ENCODE measurements at places on chromosomes 5 and 9.

GRCh38 chr5:128116445-128116844 is 32.9 kb downstream of the SLC12A2 start:
- DNase-seq, result no peak

DNA sequence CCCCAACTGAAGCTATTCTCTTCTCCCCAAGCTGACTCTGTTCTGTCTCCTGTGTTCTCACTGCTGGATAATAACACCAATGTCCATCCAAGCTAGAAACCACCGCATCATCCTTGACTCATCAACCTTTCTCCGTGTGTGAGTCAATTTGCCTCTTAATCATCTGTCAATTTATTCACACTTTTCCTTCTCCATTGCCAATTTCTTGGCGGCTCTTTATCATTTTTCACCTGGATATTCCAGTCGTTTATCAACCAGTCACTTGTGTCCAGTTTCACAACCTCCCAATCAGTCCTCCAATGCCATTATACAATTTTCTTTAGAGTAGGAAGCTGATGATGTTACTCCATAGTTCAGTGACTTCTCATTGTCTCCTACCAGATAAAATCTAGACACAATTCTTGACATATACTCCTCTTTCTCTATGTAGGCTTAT is 45.4 kb upstream of the LIFR start:
- peak; percentile 69 for DNase-seq

GRCh38 chr9:135926402-135927194 is 19.3 kb upstream of the CAMSAP1 start:
- peak; percentile 78 for DNase-seq

DNA sequence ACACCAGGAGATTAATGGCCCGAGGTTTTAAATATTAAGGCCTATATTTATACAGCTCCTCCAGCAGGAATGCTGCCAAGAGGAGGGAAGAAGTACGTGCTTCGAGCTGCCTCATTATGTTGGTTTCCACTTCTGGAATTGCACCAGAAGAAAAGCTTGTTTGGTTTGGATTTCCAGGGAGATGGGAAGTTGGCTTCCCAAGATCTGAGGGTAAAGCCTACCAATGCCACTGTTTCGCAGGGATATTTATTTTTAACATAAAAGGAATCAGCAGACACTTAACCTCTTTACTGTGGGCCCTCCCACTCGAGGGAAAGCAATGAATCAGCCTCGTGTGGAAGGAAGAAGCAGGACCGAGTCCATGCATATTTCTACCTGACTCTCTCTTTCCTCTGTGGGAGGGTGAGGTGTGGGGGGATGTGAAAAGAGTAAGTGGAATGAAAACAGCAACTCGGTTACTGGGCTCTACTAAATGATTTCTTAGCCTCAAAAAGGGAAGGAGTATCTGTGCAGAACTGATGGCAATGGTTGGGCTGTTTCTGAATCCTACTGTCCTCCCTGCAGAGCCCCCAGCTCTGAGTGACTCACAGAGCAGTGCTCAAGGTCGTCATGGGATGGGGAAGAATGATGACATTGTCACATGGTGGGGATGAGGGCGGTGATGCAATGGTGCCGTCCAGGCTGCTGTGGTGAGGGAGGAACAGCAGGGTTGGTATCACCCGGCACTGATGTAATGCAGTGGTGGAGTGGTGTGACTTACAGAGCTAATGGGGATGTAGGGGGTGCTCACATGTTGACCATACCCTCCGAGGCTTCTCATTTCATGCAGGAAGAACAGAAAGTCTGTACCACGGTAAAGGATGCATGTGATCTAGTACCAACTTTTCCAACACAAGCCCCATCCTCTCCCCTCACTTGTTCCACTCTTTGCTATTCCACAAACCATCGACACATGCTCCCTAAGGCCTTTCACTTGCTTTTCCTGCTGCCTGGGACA is 215.0 kb upstream of the PANK3 start:
- DNase-seq, result peak; percentile 30

DNA sequence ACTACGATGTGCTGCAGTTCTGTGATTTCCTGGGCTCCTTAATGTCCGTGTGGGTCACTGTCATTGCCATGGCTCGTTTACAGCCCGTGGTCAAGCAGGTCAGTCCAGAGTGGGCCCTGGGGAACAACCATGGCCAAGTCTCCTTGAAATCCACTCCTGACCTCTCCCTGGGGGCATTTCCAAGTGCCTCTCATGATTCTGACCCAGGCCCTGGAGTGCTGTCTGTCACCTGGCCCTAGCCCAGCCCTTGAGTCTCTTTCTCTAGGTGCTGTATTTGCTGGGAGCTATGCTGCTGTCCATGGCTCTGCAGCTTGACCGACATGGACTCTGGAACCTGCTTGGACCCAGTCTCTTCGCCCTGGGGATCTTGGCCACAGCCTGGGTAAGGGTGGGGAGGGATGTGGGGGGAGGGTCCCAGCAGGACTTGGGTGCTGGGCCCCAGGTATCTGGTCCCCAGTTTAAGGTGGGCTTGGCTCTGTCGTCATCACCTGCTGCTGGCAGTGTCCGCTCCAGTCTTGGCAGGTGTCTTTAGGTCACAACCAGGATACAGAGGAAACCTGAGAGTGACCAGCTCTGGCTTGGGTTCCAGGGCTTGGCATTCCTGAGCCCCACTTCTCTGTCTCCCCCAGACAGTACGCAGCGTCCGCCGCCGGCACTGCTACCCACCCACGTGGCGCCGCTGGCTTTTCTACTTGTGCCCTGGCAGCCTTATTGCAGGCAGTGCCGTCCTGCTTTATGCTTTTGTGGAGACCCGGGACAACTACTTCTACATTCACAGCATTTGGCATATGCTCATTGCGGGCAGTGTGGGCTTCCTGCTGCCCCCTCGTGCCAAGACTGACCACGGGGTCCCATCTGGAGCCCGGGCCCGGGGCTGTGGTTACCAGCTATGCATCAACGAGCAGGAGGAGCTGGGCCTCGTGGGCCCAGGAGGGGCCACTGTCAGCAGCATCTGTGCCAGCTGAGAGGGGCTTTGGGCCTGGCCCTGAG is 17.0 kb downstream of the OR13J1 start:
- DNase-seq, result no peak

DNA sequence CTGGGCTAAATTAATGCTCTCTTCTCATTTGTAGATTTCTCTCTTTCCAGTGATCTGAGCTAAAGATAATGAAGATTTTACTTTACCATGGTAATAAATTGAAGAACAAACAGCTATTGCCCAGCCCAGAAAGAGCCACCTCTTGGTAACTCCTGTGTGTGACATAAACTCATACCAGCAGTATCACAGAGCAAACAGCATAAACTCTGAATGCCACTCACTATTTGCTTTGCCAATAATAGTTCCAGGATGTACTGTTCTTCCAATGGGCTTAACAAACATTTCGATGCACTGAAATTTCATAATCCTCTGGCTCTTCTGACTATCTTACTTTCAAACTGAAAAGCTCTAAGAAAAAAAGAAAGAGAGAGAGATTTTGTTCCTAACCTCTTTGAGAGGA is 69.8 kb upstream of the RASEF start:
- no peak for DNase-seq

DNA sequence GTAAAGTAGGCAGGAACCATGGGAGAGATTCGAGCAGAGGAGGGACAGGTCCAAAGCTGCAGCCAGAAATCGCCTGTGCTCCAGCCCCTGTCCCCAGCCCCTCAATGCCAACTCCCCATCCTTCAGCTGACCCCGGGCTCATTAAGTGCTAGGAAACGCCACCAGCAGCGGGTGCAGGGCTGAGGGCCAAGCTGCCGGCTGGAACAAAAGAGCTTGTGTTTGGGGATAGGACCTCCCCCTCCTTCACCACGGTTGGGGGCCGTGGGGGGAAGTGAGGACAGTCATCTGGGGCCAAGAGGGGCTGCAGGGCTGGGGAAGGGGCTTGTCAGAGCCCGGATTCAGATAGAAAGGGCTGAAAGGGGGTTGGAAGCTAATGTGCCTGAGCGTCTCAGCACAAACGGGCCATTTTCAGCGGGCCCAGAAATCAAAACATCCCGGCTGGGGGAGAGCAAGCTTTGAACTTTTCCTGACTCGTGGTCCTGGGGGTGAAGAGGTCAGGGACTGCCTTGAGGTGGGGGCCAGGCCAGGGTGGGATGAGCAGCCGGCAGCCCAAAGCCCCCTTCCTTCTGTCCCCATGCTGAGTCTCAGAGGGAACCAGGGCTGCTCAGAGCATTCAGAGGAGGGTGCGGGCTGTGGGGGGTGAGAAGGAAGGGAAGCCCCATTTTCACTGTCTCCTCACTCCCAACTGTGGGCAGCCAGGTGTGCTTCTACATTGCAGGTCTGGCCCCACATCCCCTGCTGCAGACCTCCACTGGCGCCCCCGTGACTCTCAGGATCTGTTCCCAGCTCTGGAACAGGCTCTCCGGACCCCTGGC is 69.4 kb upstream of the DAB2IP start:
- no peak for DNase-seq

- DNase-seq, result peak; percentile 46
Observed at GRCh38 chr5:149667084-149667828, 62.9 kb upstream of the PPARGC1B start.

GRCh38 chr9:97397220-97397619 is 14.7 kb upstream of the TDRD7 start:
- DNase-seq, result no peak

DNA sequence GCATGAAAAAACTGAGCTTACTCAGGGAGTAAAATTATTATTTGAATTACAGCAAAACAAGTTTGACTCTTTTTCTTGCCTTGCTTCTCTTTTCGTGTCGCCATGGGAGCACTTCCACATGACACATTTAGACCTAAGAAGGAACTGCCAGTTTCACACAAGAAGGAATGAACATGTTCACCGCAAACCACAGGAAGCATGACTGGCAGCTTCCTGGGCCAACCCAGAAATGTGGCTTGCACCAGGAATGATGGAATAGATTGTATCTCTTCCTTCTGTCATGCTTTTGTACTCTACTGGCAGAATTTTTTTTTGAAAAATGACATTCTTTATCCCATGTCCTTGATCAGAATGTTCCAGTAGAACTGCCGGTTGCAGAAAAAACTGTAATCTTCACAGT is 32.9 kb upstream of the MAN2A1 start:
- peak; percentile 82 for DNase-seq
